H7 (cell line): ENCODE measurements at places on chromosomes 13 and 19. TPM values are rescaled to one million over a fixed set of nuclear protein-coding genes. Genes with fewer than 3 reads are reported as not detected.

DNA sequence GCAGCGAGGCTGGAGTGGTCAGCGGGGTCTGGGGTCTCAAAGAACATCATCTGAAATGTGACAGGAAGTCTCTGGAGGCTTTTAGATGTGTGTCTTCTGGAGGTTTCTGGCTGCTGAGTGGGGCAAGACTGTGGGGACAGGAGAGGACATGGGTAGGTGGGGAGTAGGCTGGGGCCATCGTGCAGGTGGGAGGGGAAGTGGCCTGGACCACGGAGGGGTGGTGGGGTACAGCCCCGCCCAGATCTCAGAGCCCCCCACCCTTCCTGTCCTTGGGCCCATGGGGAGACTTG lies 6.2 kb downstream of the AP1M1 start:
- peak; percentile 25 for DNase-seq

DNA sequence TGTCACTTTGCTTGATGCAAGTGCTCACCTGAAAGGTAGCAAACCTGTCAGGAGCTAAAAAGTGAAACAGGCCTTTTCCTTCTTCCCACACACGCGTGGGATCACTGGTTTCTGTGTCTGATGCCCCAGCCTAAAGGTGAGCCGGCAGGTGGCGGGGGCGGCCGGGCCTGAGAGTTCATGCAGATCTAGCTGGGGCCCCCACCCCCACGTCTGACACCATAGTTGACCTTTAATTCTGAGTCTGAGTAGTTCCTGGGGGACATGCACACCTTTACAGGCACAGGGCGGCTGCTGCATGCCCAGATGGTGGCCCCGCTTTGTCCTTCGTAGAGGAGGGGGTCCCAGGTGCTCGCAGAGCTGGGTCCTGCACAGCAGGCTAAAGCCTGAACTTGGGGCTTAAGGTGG lies 345.3 kb downstream of the TEX29 start:
- DNase-seq: no peak

- no peak for DNase-seq
Measured at GRCh38 chr19:15136234-15136954, 29.2 kb downstream of the SYDE1 start.

Gene ZNF254
- total RNA-seq: 21.8 and 37.5 TPM in 2 replicates

Gene LILRB3
- not detected in 2 replicates for total RNA-seq

- peak; percentile 94 for DNase-seq
Measured at GRCh38 chr19:2461751-2462634, 5.2 kb upstream of the LMNB2 start.

DNA sequence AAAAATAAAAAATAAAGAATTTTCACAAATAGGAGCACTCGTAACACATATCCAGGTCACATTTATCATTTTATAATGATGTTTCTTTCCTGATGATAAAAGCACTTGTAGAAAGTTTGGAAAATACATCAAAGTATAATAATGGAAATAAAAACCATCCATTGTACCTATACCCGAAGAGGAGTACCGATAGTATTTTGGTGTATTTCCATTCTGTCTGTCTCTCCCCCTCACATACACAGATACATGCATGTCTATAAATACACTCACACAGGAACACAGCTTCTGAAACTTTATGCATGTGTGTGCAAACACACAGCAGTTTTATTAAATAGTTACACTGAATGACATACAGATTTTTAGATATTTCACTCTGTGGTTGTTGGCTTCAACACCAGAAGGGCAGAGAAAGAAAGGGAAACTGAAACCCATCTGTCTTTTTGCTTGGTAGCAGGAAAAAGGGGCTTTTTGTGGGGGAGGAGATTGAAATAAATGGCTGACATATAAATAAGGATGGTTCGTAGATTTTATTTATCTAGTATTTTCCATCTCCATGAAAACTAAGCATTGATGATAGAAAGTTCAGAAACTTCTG lies 114.8 kb downstream of the LRCH1 start:
- DNase-seq: no peak

Gene RASA3
- total RNA-seq: 15.3 and 16.5 TPM in 2 replicates

Gene ATXN8OS
- total RNA-seq: not detected in 2 replicates

- no peak for DNase-seq
Measured at GRCh38 chr19:5588441-5588840, 20.7 kb upstream of the TINCR start.

DNA sequence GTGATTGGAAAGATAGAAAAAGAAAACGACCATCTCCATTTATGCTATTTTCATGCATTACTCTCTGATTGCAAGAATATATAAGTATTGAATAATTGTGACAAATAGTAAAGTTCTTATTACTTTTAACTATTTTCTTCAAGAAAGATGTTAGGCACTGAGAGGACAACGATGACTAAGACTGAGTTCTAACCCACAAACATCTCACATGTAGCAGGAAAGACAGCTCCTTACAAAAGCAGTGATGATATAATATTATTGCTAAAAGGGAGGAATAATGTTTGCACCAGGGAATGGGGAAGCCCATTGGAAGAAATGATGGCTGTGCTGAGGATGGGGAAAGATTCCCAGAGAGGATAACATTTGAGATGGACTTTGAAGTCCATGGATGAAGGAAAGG lies 22.6 kb downstream of the RXFP2 start:
- DNase-seq: no peak

DNA sequence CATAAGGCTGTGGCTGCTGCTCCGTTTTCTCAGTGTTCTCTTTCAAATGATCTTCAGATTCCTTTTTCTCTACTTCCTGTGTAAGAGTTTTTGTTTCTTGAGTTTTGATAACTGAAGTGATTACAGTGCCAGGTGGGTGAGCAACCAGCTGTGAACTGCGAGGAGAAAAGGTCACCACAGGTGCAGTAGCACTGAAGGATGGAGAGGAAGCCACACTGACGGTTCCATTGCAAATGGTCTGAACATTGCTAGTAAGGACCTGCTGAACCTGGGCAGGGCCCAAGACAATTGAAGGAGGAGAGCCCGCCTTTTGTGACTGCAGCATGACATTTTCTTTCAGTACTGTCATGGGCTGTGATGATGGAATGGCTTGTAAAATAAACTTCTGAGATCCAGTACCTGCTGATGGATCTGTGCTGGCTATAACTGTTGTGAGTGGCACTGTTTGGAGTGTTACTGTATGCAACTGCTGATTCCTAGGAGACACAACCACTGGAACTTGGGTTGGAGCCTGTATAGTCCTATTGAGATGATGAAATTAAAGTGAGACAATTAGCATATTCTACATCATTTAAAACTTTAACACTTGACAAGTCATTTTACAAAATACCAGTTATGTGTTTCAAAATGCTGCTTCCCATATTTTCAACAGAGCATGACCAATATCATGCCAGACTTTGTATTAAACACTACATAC lies 85.5 kb downstream of the ELF1 start:
- no peak for DNase-seq

- no peak for DNase-seq
Measured at GRCh38 chr13:58300974-58301681, 669.6 kb downstream of the PCDH17 start.

GRCh38 chr19:7994114-7994513 lies 11.3 kb downstream of the ELAVL1 start:
- DNase-seq: peak; percentile 78

Gene CYP4F22
- not detected in 2 replicates for total RNA-seq

Gene DACT3
- total RNA-seq: 0.37 and 0.55 TPM in 2 replicates

GRCh38 chr19:4291184-4291732 lies 10.9 kb downstream of the TMIGD2 start:
- no peak for DNase-seq

DNA sequence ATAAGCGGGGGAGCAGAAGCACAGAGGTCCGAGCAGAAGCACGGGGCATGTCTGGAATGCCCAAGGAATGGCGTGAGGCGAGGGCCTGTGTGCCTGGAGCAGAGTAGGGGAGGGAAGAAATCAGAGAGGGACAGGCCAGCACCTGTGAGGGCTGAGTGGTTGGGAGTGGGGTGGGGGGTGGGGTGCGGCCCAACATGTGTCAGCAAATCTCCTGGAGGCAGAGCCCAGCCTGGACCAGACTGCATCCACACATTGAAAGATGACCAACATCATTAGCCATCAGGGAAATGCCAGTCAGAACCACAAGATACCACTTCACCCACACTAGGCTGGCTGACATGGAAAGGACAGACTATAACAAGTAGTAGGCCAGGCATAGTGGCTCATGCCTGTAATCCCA lies 11.2 kb downstream of the CLASRP start:
- no peak for DNase-seq

GRCh38 chr13:38514575-38514974 lies 164.9 kb downstream of the UFM1 start:
- peak; percentile 5 for DNase-seq

Gene FREM2
- 6.0 and 10.8 TPM in 2 replicates for total RNA-seq

Gene RXFP2
- total RNA-seq: not detected in 2 replicates

DNA sequence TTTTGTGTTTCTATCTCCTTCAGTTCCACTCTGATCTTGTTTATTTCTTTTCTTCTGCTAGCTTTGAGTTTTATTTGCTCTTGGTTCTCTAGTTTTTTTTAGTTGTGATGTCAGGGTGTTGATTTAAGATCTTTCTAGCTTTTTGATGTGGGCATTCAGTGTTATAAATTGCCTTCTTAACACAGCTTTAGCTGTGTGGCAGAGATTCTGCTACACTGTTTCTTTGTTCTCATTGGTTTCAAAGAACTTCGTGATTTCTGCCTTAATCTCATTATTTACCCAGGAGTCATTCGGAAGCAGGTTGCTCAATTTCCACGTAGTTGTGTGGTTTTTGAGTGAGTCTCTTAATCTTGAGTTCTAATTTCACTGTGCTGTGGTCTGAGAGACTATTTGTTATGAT lies 251.7 kb upstream of the HTR2A start:
- no peak for DNase-seq

- no peak for DNase-seq
Measured at GRCh38 chr13:88726075-88726474, 1054.9 kb downstream of the SLITRK5 start.

DNA sequence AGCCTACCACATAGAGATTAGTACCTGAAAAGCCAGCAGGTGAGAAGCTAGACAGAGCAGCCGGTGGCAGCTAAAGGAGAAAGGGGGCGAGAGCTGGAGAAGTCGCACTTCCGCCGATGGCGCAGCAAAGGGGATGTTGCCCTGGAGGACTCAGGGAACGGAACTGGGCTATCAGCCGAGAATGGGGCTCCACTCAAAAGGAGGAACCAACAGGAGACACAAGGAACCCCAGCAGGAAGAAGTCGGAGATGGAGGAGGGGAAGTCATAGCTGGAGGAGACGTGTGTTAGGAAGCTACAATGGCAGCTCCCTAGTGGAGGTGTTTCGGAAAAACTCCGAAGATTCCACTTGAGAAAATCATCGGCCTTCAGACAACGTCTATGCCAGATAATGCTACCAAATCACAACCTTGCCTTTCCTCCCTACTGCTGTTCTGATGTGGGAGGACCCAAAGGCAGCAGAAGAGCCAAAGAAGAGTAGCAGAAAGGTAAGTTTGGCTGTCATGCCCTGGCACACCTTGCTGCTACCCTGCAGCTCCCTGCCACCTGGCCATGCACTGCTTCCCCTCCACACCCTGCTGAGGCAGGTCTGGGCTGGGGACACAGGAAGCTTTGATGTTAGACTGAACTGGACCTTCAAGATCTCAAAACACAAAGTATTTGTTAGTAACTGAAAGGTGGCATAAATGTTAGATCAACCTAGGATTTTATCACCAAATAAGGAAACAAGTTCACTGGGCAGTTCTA lies 127.9 kb downstream of the DLEU7 start:
- DNase-seq: no peak

- peak; percentile 59 for DNase-seq
Measured at GRCh38 chr13:112446347-112446861, 70.2 kb downstream of the SPACA7 start.

Gene FAM216B
- not detected in 2 replicates for total RNA-seq

Gene FBN3
- 13.7 and 15.9 TPM in 2 replicates for total RNA-seq

GRCh38 chr13:42181381-42181953 lies 90.5 kb upstream of the AKAP11 start:
- no peak for DNase-seq

- DNase-seq: peak; percentile 93
Measured at GRCh38 chr19:23273590-23274412, 23.6 kb upstream of the ZNF724 start.

- DNase-seq: peak; percentile 24
Measured at GRCh38 chr19:21750586-21751128, 16.7 kb downstream of the ZNF100 start.

DNA sequence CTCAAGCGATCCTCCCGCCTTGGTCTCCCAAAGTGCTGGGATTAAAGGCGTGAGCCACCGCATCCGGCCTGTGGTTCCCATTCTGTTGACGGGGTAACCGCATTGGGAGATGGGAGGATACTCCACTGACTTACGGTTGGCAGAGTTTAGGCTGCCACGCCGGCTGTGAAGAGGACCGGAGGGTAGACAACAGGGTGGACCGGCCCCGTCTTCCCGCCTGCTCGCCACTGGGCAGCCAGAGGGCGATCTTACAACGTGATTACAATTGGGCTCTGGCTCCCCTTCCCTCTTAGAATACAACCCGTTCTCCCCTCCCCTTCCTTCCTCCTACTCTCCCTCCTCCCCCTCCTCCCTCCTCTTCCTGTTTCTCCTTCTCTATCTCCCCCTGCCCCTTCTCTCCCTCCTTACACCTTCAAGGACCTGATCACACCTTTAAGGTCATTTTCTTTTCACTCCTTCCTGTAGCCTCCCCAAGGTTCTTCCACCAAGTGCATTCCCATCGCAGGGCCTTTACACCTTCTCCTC lies 957 bp upstream of the CCDC194 start:
- peak; percentile 92 for DNase-seq

GRCh38 chr19:10533646-10534386 lies 9.9 kb upstream of the ATG4D start:
- DNase-seq: no peak

- DNase-seq: no peak
Measured at GRCh38 chr13:52319876-52320275, 86.1 kb downstream of the THSD1 start.

DNA sequence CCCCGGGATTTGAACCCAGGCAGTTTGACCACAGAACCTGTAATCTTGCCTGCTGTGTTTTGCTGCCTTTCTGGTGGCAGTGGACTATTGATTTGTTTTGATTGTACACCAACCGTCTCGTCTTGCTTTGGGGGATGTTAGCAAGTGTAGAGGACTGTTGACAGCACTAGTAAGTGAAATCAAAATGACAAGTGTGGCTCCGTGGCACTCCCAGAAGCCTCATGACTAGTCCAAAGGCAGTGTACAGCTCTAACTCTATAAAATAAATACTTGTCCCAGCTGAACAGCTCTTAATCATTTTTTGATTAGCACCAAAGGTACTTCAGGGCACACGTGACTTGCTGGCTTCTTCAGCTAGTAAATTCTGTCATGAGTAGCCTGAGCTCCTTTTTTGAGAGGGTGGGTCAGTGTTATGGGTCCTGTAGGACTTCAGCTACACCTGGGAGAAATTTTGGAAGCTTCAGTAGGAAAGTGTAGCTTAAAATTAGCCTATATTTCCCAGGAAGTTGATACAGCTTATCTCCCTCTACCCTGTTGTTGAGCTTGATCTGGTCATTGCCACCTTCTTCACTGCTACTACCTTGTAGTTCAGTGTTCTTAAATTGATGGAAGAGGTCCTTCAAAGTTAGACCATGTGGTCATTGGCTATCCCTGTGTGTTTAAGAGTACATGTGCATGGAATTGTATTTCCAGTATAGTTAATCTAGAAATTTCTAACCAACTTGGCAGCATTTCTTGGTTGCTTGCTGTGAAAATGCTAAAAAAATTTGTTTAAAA lies 15.1 kb downstream of the TM9SF2 start:
- no peak for DNase-seq

GRCh38 chr13:50589651-50590054 lies 253.8 kb downstream of the DLEU7 start:
- no peak for DNase-seq

GRCh38 chr13:29428310-29429181 lies 166.9 kb downstream of the SLC7A1 start:
- DNase-seq: peak; percentile 80

GRCh38 chr19:19185853-19186740 lies 5.9 kb downstream of the BORCS8 start:
- peak; percentile 95 for DNase-seq

GRCh38 chr13:113077566-113077952 lies 28.0 kb upstream of the F7 start:
- DNase-seq: peak; percentile 54
